Putamen (tissue), 1 donor: ENCODE measurements at places on chromosomes 1 and 21.

- no peak for DNase-seq
Measured at GRCh38 chr1:229889031-229889517, 178.0 kb upstream of the GALNT2 start.

- peak; percentile 91 for DNase-seq
Measured at GRCh38 chr1:31376375-31377134, 3.7 kb upstream of the FABP3 start.

DNA sequence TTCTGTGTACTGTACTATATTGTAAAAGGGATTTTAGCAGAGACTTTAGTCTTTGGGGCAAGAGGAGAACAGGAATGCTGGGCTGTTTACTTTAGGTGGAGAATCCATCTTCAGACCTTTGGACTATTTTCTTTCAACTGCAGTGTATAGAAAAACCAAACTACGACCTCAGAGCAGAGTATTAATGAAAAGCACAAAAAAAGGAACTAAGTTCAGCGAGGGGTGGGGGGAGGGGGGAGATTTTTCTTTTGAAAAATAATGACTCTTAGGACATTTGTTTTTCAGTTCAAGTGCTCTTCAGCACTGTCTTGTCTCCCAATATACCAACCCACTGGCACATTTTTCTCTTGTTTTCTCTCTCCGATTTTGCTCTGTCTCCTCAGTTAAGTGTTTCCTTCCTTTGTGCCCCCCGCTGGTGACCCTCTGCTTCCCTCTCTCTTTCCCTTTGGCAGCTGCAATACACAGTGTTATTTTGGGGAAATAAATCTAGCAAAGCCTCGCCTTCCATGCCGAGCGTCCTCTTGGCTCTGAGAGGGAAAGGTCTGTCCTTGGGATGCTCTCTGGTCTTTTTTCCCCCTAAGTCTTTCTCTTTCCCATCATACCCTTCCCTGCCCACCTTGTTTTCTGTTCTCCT is 44.8 kb downstream of the ACP6 start:
- DNase-seq: no peak

DNA sequence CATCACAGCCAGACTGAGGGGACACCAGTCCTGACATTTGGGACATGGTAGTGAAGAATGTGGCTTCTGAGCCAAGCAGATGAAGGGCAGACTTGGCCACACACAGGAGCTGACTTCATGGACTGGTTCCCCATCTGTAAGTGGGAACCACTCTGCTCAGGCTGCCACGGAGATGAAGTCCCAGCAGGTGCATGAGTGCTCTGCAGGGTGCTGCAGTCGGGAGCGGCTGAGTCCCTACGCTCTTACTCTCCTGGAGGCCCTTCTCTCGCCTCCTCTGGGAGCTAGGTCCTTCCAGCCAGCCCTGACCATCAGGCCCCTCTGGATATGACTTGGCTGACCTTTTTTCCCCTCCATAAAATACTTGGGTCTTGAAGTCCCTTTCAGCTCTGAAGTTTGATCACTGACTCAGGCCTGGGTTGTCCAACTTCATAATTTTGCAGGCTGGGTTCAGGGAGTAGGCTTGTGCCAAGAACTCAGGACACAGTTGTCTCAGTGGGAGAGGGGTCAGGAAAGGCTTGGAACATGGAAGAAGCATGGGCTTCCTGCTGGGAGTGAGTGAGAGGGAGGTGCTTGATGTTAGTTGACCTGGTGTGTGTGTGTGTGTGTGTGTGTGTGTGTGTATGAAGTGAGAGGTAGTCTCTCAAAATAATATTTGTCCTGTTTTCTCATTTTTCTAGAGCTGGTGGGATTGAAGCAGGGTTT is 21.0 kb upstream of the EPS8L3 start:
- no peak for DNase-seq

- DNase-seq: no peak
Measured at GRCh38 chr1:72830606-72831390, 548.5 kb upstream of the NEGR1 start.

- no peak for DNase-seq
Measured at GRCh38 chr1:40782371-40782956, 1.1 kb upstream of the KCNQ4 start.

DNA sequence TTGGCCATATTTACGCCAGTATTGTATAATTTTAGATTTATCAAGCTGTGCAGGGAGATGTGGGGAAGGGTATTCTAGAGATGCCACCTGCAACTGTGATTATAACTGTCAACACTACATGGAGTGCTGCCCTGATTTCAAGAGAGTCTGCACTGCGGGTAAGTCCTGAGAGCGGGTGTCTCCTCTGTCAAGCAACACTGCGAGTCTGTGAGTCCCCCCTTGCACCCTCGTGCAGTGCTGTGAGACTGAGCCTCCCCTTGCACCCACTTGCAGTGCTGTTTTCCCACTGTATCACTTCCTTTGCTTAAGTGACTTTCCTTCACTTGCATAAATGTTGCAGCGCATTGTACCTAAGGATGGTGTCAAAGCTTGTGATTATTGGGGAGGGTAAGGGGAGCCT is 75.0 kb downstream of the TPR start:
- no peak for DNase-seq

- DNase-seq: no peak
Measured at GRCh38 chr1:81607924-81608323, 192.8 kb upstream of the ADGRL2 start.

DNA sequence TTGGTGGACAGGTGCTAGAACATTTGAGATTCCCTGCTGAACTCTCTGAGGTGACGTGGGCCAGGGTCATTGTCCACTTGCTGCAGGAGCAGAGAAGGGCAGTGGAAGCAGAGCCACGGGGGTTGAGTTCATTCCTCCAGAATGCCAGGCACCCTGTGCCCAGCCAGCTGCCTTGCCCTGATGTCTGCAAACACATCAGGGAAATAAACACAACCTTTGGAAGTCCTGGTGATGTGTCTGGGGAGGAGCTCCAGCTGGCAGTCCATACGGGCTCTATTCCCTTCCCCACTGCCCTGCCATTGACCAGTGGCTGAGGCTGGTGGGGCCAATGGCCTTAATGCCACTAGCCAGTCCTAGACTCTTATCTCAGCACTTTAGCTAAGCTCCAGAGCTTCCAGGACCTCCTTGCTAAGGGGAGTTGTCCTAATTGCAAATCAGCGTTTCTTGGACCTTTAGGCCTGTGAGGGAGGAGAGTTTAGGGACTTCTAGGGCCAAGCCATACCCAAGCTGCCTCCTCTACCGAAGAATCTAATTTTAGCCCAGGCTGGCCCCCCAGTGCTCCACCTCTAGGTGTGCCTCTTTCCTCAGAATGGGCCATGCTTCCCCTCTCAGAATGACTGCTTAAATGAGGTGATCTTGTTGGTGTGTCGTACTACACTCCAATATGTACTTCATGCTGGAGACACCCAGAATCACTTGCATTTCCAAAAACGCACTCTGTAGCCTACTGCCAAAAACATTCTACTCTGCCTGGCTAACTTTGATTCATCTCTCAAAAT is 25.9 kb upstream of the MFSD2A start:
- DNase-seq: no peak

- no peak for DNase-seq
Measured at GRCh38 chr1:190475421-190476141, 2.1 kb downstream of the BRINP3 start.

GRCh38 chr1:219659684-219660083 is 46.8 kb upstream of the ZC3H11B start:
- DNase-seq: no peak
